ENCODE measurements at places on chromosomes 7 and 10.

DNA sequence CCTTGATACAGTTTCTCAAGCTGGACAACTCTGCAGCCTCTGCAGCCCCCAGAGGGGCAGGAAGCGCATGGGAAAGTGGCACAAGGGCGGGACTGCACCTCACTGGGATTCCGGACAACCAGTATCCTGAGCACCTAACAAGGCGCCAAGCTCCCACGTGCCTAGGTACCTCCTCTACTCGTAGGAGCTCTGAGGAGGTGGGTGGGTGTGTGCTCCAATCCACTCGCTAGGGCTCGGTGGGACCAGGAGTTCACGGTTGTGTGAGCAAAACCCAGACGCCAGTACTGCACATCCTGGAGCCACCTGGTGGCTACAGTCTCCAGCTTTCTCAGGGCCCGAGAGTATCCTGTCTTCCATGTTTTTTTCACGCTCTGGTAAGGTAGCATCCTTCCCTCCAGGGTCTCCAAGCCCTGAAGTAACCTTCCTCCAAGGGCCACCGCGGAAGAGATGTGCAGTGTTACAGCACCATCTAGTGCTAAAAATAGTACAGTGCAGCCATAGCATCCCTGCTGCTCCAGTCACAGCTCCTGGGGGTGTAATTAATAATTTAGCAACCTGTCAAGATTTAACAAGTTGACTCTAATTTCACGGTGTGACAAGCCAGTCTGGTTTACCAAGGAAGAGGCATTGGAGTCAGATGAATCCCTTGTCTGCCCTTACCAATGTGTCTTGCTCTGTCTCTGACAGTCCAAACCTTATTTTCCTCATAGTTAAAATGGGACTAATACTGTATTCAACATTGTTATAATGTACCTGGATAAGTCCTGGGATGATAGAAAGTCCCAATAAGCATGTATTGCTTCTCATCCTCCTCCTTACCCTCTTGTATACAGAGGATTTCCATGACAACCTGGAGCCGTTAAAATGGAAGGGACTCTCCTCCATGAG lies 70.4 kb downstream of the HERPUD2 start:
- DNase-seq = peak; percentile 37

DNA sequence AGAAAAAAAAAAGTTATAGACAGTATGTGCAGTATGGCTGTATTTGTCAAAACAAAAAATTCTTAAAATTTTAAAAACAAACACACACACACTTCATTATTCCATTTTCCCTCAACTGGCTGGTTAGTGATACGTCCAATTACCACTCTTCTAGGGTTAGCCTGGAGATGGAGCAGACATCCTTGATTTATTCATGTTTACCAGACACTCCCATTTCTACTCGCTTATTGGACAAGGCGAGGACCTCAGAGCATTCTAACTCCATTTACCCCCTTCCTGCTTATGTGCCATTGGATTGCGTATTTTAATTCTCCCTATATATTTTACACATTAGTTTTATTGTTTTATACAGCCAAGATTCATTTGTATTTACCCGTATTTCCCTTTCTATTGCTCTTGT lies 8.5 kb upstream of the CDH23 start:
- no peak for DNase-seq

GRCh38 chr10:6755781-6756460 lies 175.8 kb upstream of the PRKCQ start:
- DNase-seq = no peak

GRCh38 chr10:36515319-36515718 lies 610.1 kb upstream of the ANKRD30A start:
- no peak for DNase-seq

- no peak for DNase-seq
These were observed 40.9 kb downstream of the ELFN1 start for GRCh38 chr7:1710936-1711335.

- DNase-seq = no peak
These were observed 11.5 kb upstream of the NPFFR1 start for GRCh38 chr10:70295321-70295720.

DNA sequence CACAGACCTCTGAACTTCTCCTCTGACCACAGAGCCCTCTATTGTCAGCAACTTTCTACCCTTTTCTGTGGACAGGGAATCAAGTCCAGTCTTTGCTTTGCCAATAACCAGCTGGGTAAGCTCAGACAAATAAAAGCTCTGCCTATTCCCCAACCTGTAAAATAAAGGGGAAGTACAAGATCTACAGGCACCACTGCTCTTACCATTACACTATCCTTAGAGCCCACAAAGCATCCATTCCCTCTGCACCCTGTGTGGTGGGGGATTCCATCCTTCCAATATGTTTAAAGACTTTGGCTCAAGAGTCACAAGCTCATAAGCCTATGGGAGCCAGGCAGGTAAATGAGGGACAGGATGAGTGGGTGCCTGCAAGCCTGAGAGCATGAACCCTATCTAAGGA lies 88.2 kb downstream of the PARD3 start:
- DNase-seq = no peak

- no peak for DNase-seq
These were observed 339.4 kb downstream of the SFMBT2 start for GRCh38 chr10:7071421-7071820.

GRCh38 chr7:2971914-2972834 lies 71.5 kb downstream of the CARD11 start:
- DNase-seq = no peak

- DNase-seq = no peak
These were observed 122.7 kb downstream of the KCNMA1 start for GRCh38 chr10:77514870-77515269.

- DNase-seq = no peak
These were observed 62.0 kb downstream of the SLIT1 start for GRCh38 chr10:97123765-97124164.

- no peak for DNase-seq
These were observed 77.1 kb upstream of the CAMK2B start for GRCh38 chr7:44402401-44403060.

DNA sequence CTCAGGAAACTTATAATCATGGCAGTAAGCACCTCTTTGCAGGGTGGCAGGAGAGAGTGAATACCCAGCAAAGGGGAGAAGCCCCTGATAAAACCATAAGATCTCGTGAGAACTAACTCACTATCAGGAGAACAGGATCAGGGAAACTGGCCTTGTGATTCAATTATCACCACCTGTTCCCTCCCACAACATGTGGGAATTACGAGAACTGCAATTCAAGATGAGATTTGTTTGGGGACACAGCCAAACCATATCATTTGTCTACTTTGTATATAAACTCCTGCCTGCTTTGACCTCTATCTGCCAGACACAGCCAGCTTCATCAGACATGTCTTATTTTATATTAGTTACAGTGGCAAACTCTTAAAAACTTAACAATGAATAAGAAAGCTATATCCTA lies 50.4 kb downstream of the ARMC3 start:
- DNase-seq = no peak

DNA sequence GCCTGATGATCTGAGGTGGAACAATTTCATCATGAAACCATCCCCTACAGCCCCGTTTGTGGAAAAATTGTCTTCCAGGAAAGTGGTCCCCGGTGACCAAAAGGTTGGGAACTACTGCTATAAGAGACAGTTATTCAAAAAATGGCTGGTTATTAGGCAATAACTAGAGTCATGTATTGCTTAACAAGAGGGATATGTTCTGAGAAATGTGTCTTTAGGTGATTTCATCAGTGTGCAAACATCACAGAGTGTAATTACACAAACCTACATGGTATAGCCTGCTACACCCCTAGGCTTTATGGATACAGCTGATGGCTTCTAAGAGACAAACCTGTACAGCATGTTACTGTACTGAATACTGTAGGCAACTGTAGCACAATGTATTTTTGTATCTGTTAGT lies 71.3 kb upstream of the CSTF2T start:
- DNase-seq = no peak

GRCh38 chr7:130490311-130490791 lies 1.5 kb upstream of the MEST start:
- no peak for DNase-seq

DNA sequence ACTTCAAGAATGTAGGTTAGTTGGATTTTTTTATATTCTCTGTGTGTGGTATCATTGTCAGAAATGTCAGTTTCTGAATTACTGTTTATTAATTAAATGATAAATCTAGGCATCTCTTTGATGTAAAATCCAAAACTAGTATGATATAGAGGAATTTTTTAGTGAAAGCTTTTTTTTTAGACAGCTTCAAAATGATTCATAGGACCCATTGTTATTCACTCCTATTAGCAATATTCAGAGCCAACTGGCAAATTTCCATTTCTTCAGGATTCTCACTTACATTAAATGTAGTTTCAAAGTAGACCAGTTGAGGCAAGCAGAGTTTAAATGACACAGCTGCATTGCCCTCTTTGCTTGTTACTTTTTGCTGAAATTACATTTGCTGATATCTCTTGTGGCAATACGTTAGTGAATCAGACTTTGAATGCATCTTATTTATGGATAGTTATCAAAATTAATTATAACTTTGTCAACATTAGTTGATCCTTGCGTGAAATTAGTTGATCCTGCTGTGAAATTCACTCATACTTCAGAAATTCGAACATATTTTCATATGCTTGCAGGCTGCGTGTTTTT lies 20.3 kb downstream of the ZNF277 start:
- no peak for DNase-seq

DNA sequence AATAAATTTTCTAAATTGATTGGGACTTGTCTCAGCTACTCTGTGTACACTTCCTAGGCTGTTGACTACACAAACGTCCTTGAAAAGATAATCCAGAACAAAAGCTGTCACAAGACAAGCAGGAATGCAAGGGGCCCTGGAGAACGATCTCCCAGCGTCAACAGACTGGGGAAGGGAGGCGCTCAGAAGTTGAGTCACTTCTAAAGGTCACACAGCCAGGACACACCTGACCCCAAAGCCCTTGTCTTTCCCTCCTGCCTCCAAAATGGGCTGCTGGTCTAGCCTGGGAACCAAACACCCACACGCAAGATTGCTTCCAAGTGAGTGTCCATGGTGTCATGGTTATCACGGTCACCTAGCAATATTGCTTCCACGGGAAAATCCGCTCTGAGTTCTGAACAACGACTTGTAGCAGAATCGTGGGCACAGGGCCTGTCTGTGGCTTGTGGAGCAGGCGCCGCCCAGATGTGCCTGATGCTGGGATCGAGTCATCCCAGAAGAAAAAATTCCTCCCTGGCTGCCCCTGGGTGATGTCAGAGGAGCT lies 49.8 kb downstream of the SPOCK2 start:
- DNase-seq = no peak

GRCh38 chr7:103929901-103930311 lies 59.6 kb downstream of the RELN start:
- no peak for DNase-seq

DNA sequence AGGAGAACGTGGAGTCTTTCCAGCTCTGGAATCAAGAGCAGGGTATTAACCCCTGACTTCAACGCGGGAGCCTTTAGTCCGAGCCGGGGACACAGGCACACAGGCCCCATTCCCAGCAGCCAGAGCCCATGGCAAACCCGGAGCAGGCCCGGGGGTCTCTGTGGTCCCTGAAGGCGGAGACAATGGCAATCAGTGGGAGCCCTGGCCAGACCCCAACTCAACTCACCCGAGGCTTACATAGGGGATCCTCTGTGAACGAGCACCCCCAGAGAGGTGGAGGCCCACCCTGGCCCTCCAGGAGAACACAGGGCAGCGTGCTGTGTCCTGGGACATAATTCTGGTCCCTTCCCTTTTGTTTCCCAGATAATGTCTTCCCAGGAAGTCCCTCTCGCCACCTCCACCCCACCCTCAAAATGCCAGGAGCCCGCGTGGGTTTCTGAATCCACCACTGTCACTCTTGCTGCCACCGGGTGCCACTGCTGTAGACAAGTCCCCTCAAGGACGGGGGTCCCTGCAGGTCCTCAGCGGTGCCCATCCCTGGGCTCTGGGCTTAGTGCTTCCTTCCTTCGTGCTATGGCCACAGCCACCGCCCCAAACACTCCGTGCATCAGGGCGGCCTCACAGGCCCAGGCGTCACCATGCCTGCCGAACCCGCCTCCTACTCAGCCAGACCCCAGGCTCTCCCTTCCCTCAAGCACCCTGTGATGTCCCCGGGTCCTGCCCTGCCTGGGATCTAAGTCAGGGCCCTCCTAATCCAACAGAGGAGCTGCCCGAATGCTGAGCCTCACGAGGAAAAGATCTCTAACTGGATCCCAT lies 28.6 kb upstream of the PPP2R2D start:
- DNase-seq = no peak

DNA sequence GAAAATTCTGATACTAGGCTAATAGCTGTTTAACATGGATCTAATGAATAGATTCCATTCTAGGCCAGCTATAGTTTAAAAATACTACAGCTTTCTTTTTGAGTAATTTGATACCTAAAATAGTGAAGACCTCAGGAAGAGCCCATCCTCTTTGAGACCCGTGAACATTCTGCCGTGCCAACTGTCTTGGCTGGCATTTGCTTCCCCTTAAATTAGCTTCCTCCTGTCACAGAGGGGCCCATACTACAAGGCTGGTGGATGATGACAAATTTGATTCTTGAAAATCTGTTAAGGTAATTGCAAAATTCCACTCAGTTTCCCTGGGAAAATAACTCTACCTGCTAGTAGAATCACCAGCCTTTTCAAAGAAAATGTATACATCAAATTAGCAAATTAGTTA lies 385.0 kb downstream of the DPP6 start:
- DNase-seq = no peak

GRCh38 chr7:133755901-133756300 lies 371.2 kb upstream of the LRGUK start:
- DNase-seq = no peak

GRCh38 chr7:15685358-15686294 lies 857 bp downstream of the MEOX2 start:
- DNase-seq = no peak

DNA sequence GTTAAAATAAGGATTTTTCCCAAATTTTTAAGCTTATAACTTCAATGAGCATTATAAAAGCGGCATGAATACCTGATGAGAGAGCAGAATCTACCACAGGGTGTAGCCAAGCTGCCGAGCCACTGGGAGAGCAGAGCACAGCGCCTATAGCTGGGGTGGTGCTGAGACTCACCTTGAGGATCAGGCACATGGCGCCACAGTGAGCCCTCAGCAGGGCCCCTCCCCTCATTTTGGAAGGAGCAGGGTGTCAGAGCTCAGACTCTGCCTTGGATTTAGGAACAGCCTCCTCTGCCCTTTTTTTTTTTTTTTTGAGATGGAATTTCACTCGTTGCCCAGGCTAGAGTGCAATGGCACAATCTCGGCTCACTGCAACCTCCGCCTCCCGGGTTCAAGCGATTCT lies 118.6 kb downstream of the SRPK2 start:
- DNase-seq = no peak
